ENCODE measurements at places on chromosomes 6 and 20.

GRCh38 chr6:1591243-1591642, 18.5 kb upstream of the FOXC1 start:
- no peak for DNase-seq

- DNase-seq: no peak
Observed at GRCh38 chr20:44549123-44549522, 27.3 kb upstream of the SERINC3 start.

GRCh38 chr6:156852147-156852857, 75.1 kb downstream of the ARID1B start:
- no peak for DNase-seq

- no peak for DNase-seq
Observed at GRCh38 chr6:17877895-17878440, 109.5 kb downstream of the KIF13A start.

DNA sequence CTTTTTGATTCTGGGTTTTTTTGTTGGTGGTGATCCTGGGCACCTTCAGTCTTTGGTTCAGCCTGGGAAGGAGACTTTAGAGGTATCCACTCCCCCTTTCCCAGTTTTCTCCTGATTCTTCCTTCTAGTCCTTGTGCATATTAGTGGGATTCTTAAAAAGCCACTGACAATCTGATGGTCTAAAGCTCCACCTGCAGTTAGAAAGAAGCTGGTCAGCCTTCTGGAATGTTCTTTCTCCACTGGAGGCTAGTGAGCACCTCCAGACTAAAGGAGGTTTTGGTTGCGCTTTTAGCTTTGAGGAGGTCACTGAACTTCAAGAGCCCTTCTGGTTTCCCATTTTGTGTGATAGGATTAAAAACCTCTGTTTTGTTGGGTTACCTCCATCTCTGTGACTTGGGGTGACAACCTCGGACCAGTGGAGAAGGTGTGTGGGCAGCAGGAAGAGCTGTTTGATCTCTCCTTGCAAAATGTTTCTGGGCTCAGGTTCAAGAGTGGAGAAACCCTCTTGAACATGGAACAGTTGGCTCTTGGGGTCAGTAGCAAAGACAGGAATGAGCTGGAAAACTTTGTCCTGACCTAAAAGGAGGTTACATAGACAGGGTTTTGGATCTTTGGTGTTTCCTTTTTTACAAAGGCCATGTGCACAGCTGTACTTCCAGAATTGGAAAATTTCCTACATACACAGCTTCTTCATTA, 29.0 kb downstream of the JARID2 start:
- DNase-seq: no peak

- no peak for DNase-seq
Observed at GRCh38 chr20:54535746-54536145, 60.4 kb downstream of the DOK5 start.

GRCh38 chr6:170049641-170050561, 241.0 kb downstream of the DLL1 start:
- DNase-seq: no peak

GRCh38 chr6:163825033-163825432, 410.5 kb downstream of the QKI start:
- DNase-seq: no peak

GRCh38 chr6:25169553-25169952, 109.6 kb upstream of the CARMIL1 start:
- DNase-seq: no peak

DNA sequence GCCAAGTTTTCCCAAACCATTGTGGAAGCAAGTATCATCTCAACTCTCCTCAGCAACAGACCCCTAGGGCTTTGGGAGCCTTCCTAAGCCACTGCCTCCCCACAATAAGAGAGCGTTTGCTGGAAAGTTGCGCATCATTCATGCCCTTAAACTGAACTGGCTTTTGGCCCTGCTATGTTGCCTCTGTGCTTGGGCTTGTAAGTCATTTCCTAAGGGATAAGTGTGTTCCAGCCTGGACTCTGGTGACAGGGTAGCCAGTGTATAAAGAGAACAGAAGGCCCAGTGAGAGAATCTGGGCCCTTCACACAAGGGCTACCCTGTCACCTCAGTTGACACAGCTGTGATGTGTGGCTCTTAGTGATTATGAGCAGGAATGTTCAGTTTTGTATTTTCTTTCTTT, 77.8 kb downstream of the COL9A1 start:
- no peak for DNase-seq

- no peak for DNase-seq
Observed at GRCh38 chr6:56582236-56582635, 60.5 kb downstream of the DST start.

GRCh38 chr20:611843-612185, 1.7 kb upstream of the TCF15 start:
- DNase-seq: no peak

GRCh38 chr20:63365601-63366389, 4.6 kb upstream of the CHRNA4 start:
- DNase-seq: no peak

- no peak for DNase-seq
Observed at GRCh38 chr6:43990627-43991619, 136.3 kb downstream of the MRPL14 start.

- no peak for DNase-seq
Observed at GRCh38 chr20:38599410-38599882, 2.2 kb upstream of the ARHGAP40 start.

- DNase-seq: no peak
Observed at GRCh38 chr6:44396968-44397367, 9.5 kb downstream of the CDC5L start.

DNA sequence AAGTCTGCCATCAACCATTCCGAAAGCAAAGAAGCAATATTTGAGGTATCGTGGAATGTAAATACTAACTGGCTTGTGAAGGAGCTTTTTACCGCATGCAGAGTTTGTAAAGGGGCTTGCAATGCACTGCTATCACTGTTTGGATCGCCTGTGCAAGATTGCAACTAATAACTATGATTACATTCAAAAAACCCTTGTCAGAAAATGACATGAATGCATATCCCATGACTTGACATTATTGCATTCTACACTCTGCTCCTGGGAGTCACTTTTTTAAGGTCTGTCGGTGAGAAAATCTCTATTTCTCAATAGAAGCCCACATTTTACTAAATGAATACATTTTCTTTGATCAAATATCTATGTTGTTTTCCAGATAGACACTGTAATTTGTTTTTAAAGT, 335.4 kb upstream of the SPTLC3 start:
- DNase-seq: no peak

- no peak for DNase-seq
Observed at GRCh38 chr6:33931799-33932198, 128.0 kb upstream of the MLN start.

- DNase-seq: no peak
Observed at GRCh38 chr6:46606338-46606737, 46.3 kb downstream of the CYP39A1 start.

- no peak for DNase-seq
Observed at GRCh38 chr6:38522322-38522721, 117.4 kb downstream of the BTBD9 start.

GRCh38 chr6:40856271-40856670, 182.8 kb downstream of the UNC5CL start:
- no peak for DNase-seq

- DNase-seq: no peak
Observed at GRCh38 chr6:46901882-46902314, 19.8 kb downstream of the ADGRF5 start.

DNA sequence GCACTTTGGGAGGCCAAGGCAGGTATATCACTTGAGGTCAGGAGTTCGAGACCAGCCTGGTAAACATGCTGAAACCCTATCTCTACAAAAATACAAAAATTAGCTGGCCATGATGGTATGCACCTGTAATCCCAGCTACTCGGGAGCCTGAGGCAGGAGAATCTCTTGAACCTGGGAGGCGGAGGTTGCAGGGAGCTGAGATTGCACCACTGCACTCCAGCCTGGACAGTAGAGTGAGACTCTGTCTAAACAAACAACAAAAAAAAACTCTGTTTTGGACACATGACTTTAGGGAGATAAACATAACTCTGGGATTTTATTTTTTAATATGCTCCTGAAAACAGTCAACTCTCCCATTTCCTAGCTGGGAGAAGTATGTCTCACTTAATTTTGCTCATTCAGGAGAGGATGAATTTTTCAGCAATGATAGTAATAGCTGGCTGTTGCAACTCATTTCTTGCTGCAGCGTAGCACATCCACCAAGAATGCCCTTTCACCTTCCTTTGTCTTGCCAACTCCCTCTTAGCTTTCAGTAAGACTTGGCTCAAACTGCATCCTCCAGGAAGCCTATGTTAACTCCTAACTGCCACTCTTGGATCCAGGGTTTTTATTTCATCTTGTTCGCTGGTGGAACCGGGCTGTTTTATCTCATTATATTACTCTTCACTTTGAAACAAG, 24.3 kb downstream of the TOP1 start:
- DNase-seq: no peak

- no peak for DNase-seq
Observed at GRCh38 chr20:49485563-49485962, 3.1 kb upstream of the KCNB1 start.

GRCh38 chr20:15005300-15005986, 668.0 kb upstream of the FLRT3 start:
- DNase-seq: no peak

GRCh38 chr6:106017454-106017853, 68.7 kb upstream of the PRDM1 start:
- no peak for DNase-seq

DNA sequence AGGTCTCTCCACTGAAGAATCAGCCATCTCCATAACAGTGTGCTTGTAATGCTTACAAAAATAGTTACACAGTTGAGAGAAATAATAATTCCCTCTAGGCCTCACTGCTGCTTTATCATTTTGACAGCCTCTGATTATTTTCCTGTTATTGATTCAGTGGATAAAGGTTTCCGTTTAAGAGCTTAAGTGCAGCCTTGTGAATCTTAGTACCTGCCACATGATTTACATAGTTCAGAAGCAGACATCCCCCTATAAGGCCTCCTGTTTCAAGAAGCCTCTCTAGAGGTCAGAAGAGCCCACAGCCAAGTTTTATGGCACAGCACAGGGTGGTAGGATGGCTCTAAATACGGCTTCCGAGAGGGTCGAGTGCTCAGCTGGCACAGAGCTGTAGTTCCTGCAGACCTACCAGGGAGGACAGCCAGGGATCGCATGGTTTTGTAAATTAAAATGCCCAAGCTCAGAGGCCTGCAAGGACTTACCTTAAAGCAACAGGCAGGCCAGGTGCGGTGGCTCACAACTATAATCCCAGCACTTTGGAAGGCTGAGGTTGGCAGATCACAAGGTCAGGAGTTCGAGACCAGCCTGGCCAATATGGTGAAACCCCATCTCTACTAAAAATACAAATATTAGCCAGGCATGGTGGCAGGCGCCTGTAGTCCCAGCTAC, 17.6 kb upstream of the PYGB start:
- no peak for DNase-seq

DNA sequence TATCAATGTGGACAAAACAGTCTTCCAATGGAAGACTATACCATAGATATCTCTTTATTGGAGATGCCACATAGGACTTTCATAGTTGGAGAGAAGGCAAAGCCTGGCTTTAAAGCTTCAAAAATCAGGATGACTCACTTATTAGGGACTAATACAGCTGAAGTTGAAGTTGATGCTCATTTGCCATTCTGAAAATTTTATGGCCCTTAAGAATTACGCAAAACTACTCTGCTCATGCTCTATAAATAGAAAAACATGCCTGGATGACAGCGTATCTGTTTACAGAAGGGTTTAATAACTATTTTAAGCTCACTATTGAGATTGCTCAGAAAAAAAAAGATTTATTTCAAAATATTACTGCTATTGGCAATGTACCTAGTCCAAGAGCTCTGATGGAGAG, 155.5 kb upstream of the DST start:
- no peak for DNase-seq

GRCh38 chr6:165060720-165061119, 248.7 kb downstream of the C6orf118 start:
- no peak for DNase-seq

GRCh38 chr20:35319871-35320197, 27.6 kb upstream of the FAM83C start:
- DNase-seq: no peak

DNA sequence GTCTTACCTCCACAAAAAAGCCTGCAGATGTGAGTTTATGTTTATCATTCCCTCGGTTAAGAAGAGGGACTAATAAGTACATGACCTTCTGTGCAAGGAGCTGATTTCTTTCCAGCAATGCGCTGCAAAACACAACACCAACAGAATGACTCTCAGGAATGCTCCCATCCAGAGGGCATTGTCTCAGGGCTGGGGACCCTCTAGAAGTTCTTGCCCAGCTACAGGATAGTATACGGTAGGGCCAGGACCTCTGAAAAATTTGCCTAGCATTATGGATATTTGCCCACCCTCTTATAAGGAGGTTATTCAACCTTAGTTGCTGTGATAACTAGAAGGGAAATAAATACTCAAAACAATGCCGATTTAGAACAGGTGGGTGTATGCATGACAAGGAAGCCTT, 24.7 kb upstream of the RBL1 start:
- no peak for DNase-seq

DNA sequence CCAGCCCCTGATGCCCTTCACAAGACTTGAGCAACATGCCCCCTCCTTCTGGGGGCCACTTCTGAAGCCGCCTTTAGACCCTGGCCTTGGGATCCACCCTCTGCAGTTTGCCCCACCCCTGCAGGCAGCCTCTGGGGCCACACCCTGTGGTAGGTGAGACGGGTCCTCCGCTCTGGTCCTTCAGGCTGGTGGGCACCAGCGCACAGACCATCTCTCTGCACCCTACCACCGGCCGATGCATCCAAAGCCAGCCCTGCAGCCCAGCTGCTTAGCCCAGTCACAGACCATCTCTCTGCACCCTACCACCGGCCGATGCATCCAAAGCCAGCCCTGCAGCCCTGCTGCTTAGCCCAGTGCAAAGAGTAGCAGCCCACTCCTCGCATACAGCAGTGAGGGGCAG, 159.3 kb upstream of the ECI2 start:
- no peak for DNase-seq

DNA sequence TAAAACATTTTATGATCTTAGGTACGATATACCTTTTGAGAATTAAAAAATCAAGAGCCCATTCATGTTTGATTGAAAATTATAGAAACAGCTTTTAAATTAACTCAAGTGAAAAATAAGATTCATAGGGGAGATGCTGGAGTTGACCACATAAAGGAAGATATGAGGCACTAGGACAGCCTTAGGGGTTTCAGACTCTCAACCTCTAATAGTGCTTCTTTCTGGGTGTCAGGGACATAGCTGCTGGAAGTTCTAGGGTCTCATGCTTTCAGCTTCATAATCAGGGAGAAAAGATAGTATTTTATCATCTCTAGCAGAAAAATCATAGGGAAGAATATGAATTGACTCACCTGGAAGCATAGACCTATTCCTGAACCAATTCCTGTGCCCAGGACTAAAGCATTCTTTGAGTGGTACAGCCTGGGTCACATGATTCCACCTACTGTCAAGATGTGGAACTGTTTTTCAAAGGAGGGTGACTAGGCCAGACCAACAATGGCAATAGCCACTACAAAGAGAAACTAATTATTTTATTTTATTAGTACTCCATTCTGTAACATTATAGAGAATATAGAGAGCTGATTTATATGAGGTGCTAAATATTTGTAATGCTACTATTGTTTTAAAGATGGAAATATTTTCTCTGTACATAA, 27.8 kb upstream of the CENPW start:
- DNase-seq: no peak

GRCh38 chr20:21272279-21272678, 30.9 kb upstream of the XRN2 start:
- no peak for DNase-seq

All from activated CD4-positive, alpha-beta T cell treated with anti-CD3 and anti-CD28 coated beads, Interleukin-2, Interleukin-6, amounts not matched to agents 100 ng/mL and 50 ng/mL, durations not matched to agents 16 hours and 8 hours (primary cell).